ENCODE measurements at places on chromosomes 4 and X.

- DNase-seq, result no peak
These were observed 981.3 kb downstream of the C4orf33 start for GRCh38 chr4:130077275-130077674.

DNA sequence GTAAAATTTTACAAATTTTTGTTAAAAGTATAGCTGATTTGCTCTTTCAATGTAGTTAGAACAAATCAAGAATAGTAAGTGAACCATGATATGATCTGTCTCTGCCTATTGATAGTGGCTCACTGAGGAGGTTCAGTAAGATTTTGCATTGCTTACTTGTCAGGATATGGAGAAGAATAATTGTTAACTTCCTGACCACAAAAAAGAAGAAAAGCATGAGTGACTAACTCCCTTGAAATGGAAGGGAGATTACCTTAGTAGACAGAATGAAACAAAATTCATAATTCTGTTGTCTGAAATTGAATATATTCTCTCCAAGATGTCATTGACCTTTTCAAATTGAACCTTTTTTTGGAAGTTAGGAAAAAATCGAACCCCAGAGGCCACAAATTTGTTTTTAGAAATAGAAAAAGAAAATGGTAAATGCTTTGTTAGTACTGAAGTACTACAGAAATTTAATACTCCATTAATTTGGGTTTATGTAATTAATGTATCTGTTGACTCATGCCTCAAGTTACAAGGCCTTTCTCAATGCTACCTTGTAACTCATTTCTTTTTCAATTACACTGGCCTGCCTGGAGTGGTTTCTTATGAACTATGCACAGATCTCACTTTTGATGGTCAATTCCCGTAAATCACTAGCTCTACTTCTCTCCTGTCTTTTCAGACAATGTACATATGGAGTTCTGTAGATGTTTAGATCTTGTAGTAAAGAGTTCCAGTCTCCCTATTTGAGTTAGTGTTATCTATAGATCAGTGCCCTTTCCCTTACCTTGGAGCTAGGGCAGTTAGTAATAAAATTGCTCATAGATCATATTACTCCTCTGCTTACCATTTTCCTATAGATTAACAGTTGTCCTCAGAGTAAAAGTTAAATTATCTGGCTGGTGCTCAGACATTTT is 139.3 kb downstream of the TLL1 start:
- DNase-seq, result no peak

- no peak for DNase-seq
These were observed 19.7 kb downstream of the TBC1D14 start for GRCh38 chr4:6929339-6929811.

- no peak for DNase-seq
These were observed 19.0 kb upstream of the SLC2A9 start for GRCh38 chr4:10040049-10040892.

DNA sequence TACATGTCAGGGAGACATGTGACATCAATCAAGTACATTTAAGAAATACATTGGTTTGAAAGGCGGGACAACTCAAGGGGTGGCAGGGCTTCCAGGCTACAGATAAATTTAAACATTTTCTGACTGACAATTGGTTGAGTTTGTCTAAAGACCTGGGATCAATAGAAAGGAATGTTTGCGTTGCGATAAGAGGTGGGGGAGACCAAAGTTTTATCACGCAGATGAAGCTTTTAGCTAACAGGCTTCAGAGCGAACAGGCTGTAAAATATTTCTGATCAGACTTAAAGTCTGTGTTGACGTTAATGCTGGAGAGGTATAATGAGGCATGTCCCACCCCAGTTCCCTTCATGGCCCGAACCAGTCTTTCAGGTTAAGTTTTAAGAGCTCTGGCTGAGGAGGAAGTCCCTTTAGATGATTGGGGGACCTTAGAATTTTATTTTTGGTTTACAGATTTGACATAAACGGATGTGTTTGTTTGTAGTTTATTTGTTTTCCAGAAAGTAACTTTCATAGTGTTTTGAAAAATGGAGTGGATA is 346.7 kb upstream of the RASGEF1B start:
- no peak for DNase-seq

DNA sequence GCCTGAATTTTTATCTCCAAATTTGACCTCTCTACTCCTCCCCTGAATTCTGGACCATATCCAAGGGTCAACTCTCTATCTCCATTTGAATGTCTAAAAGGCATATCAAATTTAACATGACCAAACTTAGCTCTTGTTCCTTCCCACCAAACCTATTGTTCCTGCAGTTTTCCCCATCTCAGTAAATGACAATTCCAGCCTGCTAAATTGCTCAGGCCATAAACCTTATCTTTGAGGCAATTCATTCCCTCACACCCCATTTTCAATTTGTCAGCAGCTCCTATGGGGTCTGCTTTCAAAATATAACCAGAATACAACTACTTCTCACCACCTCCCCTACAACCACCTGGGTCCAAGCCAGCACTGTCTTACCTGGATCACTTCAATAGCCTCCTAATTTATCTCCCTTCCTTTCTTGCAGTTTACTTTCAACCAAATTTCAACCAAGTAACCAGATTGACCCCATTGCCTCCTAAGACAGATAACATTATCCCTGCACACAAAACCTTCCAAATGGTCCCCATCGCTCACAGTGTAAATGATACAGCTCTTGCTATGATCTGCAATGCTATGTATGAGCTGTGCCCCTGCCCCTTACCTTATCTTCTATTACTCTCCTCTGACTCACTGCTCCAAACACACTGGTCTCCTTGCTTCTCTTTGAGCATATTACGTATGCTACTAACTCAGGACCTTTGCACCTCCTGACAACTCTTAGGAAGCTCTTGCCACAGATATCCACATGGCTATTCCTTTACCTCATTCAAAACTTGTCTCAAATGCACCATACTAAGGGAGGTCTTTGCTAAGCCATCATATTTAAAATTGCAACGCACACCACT is 66.0 kb downstream of the CAMK2D start:
- no peak for DNase-seq

GRCh38 chrX:108699368-108699767 is 37.0 kb downstream of the IRS4 start:
- no peak for DNase-seq

GRCh38 chrX:97638621-97639020 is 754.9 kb downstream of the RPA4 start:
- DNase-seq, result no peak

DNA sequence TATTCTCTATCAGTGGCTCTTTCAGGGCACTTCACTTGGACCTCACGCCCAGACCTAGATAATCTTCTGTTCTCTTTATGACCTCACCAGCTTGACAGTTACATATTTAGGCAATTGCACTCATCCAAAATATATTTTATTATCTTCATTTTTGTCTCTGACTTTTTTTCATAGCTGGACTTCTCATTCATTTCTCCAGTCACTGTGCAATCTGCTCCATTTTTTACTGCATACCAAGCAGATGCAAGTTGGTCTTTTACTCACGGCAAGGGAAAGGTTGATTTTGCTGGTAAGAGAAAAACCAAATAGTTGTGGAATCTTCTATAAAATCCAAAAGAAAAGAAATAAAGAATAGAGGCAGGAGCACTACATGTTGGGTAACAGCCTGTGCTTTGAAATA is 31.7 kb downstream of the MAD2L1 start:
- no peak for DNase-seq

Measured in LNCaP clone FGC (cell line).